ENCODE measurements at places on chromosomes 1 and 21.

GRCh38 chr1:227285745-227286144 lies 32.5 kb downstream of the CDC42BPA start:
- DNase-seq = no peak

DNA sequence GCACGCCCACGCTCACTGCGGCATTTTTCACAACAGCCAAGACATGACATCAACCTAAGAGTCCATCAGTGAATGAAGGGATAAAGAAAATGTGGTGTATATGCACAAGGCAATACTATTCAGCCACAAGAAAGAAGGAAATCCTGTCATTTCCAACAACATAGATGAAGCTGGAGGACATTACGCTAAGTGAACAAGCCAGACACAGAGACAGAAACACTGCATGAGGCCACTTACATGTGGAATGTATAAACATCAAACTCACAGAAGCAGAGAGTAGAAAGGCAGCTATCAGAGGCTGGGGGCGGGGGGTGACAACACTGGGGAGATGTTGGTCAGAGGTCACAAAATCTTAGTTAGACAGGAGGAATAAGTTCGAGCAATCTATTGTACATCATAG lies 20.9 kb downstream of the TMPRSS2 start:
- no peak for DNase-seq

DNA sequence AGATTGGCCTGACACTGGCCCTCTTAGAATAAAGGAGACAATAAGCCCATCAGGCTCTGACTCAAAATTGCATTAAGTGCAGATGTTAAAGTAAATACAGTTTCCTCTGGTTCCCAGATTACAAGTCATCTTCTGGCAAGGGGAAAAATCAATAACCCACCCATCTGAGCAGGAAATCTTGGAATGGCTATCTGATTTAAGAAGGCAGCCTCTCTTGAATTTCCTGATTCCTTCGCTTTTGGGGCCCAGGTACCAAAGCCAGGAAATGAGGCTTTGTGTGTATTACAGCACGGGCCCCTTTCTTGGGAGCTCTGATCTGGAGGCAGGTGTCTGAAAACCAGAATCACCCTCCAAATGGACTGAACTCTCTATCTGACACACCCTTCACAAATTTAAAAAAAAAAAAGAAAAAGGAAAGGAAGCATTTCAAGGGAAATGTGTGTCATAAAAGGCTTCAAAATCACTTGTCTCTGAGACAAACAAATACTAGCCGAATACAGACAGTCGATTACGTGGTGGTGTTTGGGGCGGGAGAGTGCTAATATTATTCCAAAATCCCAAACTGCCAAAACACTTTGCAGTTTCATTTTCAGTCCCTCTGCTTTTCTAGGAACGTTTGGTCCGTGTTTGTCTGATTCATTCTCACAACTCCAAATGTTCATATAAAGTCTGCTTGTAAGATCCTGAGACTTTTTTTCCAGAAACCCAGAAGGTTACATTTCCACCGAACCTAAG lies 240.9 kb upstream of the CAMK1G start:
- no peak for DNase-seq

- DNase-seq = no peak
These were observed 520.4 kb downstream of the RWDD3 start for GRCh38 chr1:95754412-95754811.

GRCh38 chr1:100445565-100445964 lies 92.4 kb upstream of the GPR88 start:
- DNase-seq = no peak

DNA sequence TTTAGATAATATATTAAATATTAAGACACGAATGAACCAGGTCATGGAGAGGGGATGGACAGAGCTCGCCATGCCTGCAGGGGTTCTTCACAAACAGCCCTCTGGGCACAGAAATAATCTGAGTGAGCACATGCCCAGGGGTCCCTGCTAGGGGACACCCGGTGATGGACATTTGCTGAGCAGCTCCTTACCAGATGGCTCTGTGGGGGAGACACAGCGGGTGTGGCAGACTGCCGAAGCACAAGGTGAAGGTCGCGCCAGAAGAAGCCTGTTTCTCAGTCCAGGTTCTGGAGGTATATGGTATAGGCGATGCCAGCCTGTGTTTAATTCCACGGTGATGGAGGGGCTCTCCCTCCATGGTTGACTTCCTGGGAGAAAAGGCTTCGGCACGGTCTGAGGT lies 9.6 kb downstream of the TRABD2B start:
- DNase-seq = no peak

DNA sequence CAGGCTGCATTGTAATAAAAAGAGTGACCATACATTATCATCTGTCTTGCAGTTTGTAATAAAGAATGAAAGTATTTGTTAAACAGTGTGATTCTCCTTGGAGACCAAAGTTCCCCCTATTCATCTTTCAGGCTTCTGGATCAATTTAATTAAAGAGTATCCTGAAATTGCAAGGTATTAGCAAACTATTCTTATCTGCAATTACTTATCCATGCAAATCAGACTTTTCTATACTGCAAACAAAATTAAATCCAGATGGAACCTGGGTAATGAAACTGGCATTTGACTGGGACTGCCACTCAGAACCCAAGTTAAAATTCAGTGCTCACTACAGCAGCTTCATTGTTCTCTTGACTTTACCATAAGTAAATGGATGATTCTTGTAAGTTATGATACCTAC lies 37.1 kb downstream of the JAK1 start:
- no peak for DNase-seq

DNA sequence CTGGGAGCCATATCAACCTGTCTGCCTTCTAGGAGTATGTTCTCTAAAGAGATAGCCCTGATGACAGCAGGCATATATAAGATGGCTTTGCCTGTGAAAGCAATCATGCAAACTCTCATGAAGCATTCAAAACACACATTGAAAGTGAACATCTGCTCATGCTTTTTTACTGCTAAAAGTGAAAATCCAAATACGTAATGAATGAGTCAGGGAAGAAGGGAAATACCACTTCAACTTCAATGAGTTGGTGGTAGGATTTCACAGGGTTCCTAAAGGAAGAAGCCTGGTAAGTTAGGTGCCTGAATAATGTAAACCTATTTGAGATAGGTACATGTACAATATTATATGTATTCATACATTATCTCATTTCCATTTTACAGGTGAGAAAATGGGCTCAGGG lies 50.5 kb upstream of the SLFNL1 start:
- no peak for DNase-seq

DNA sequence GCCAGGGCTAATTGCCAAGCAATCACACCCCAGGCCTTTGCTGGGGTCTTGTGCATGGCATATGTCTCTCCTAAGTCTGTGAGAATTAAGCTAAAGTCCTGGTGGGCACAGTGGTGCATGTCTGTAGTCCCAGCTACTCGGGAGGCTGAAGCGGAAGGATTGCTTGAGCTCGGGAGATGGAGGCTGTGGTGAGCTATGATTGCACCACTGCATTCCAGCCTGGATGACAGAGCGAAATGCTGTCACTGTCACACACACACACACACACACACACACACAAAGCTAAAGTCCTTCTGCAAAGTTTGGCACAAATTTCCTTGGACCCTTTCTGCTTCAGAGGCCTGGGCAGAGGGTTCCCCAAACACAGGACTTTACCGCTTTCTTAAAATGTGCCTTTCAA lies 31.3 kb upstream of the DNAJC11 start:
- DNase-seq = no peak

DNA sequence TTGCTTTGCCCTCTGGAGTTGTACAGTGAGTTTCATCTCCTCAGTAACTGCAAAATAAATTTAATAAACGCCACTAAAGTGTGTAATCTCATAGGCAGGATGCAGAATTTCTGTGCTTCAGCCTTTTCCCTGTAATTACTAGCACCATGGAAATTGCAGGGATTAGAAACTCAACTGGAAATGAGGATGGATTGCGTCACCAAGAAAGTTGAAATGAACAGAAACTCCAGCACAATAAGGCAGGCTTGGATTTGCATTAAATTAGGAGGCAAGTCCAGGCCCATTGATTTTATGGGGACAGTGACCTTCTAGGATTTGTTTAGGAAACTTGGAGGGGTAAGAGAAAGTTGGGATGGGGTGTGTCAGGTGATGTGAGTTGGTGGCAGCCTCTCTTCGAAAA lies 197.5 kb downstream of the PTPRU start:
- no peak for DNase-seq

DNA sequence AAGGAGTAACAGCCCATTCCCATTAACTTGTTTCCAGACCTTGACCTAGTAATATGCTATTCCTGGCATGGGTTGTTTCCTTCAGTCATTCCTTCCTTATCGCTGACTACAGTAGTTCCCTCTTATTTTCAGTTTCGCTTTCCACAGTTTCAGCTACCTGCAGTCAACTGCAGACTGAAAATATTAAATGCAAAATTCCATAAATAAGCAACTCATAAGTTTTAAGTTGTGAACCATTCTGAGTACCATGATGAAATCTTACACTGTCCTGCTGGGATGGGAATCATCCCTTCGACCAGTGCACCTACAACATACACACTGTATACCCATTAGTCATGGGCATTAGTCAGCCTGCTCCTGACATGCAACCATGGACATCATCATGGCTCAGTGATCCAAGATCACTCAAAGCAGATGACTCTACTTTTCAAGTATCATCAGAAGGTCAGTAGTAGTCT lies 66.7 kb downstream of the CCDC30 start:
- DNase-seq = no peak

GRCh38 chr1:169150641-169151337 lies 44.3 kb downstream of the ATP1B1 start:
- DNase-seq = no peak

- no peak for DNase-seq
These were observed 1.1 kb downstream of the DFFB start for GRCh38 chr1:3858231-3858981.

GRCh38 chr1:66527686-66528085 lies 6.3 kb upstream of the SGIP1 start:
- DNase-seq = no peak

DNA sequence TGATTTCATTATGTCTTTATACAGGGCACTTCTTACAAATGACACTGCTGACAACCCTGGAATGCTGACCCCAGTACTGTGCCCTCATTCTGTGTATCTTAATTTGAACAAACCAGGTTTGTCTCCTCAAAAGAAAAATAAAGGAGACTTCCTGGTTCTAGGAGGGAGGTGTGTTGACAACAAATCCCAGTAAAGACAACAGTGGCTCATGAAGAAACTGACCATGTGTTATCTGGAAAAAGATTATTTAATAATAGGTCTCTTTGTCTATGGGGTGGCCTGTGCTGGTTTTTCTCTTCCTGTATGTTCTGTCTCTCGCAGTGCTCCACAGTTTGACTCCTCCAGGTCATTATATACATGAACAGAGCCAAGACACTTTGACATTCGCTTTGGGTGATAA lies 454.6 kb downstream of the LMO4 start:
- no peak for DNase-seq

GRCh38 chr1:61083013-61083806 lies 849 bp downstream of the NFIA start:
- no peak for DNase-seq

DNA sequence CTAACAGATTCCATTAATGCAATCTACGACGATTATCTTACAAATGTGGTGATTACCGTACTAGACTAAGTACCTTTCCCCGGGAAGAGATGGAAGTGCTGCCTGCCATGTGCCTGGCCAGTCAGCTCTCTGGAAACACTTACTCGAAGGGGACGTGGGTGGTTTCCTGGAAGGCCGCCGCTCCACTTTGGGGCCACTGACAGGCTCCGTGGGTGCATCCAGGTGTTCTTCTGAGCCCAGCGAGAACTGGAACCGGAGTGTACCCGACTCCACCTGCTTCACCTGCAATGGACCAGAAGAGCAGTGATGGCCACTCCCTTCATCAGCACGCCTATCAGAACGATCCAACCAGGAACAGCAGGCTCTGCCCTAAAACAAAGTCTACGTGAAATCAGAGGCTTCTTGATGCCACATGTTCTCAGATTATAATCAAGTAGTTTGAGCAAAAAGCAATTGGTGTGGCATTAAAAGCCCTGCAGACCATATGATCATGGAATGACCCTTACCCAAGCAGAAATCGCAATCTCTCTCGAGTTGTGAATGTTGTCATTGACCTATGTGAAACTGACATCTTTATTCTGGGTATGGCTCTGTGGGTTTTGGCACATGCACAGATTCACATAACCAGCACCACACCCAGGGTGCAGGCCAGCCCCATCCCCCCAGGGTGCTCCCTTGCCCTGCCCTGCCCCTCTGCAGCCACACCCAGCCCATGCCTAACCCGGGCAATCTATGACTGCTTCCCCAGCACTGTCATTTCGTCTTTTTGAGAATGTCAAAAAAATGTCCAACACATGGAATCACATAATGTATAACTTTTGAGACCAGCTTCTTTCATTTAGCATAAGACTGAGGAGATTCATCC lies 64.5 kb downstream of the NPHP4 start:
- no peak for DNase-seq

Data from stimulated activated CD4-positive, alpha-beta T cell treated with anti-CD3 and anti-CD28 coated beads, Interleukin-1b, Interleukin-23, amount 100 ng/mL, for 1 hour (primary cell).